EL (cell line): ENCODE measurements at places on chromosomes 6 and 20.
A peak's percentile ranks its signal among the peaks of the same experiment; 100 is the strongest.

DNA sequence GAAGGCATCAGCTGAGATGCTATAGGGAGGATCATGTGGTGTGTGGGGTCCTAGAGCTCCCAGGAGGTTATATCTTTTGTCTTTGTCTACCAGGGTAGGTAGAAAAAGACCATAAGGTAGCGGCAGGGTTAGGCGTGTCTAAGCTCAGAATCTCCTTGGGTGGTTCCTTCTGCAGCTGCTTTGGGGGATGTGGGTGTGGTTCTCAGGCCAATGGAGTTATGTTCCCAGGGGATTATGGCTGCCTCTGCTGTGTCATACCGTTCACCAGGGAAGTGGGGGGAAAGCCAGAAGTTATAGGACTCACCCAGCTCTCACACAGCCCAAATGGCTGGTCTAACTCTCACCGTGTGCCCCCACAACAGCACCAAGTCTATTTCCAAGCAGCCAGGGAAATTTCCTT, 107.4 kb upstream of the ADGRB3 start:
- DNase-seq: no peak

DNA sequence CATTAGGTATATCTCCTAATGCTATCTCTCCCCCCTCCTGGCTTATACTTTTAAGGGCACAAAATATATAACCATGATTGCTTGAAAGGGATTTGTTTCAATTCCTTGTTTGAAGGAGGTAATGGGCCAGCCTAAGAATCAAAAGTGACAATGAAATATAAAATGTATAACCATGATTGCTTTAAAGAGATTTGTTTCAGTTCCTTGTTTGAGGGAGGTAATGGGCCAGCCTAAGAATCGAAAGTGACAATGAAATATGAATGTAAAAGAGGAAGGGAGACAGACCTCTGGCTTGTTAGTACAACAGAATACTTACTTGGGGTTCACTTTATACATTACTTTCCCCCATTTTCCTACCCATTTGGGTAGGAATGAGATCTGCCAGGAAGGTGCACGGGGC, 55.5 kb downstream of the FOXC1 start:
- no peak for DNase-seq

DNA sequence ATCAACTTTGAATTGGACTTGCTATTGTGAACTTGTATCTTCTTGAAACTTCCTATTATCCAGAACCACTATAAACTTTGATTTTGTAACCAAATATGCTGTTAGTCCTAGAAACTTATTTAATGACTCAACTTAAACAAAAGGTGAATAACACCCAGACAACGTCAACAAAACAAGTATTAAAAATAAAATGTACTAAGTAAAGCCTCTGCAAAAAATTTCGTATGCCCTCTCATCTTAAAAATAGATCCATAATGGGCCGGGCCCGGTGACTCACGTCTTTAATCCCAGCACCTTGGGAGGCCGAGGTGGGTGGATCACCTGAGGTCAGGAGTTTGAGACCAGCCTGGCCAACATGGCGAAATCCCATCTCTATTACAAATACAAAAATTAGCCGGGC, 401.7 kb downstream of the ESR1 start:
- DNase-seq: no peak

- peak; percentile 62 for DNase-seq
Measured at GRCh38 chr20:11791835-11792567, 125.7 kb upstream of the BTBD3 start.

- peak; percentile 49 for DNase-seq
Measured at GRCh38 chr20:16801919-16802651, 53.9 kb downstream of the OTOR start.

DNA sequence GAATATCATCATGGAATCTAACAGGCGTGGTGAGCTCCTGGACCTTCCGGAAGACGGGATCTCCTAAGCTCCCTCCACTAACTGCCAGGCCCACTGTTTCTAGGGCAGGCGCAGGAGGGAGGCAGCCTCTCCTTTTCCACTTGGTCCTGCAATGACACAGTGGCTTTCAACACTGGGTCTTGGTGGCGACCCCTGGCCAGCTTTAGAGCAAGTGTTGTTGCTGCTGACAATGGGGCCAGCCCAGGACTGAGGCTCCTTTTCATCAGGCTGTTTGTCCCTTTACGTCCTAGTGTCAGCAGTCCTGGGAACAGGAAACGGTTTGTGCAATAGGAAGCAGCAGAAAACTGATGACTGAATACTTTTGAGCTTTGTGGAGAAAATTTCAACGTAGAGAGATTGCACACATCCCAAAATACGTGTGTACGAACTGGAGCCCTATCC, 9.7 kb upstream of the QKI start:
- no peak for DNase-seq

GRCh38 chr20:25487306-25487705, 79.8 kb downstream of the GINS1 start:
- DNase-seq: no peak

DNA sequence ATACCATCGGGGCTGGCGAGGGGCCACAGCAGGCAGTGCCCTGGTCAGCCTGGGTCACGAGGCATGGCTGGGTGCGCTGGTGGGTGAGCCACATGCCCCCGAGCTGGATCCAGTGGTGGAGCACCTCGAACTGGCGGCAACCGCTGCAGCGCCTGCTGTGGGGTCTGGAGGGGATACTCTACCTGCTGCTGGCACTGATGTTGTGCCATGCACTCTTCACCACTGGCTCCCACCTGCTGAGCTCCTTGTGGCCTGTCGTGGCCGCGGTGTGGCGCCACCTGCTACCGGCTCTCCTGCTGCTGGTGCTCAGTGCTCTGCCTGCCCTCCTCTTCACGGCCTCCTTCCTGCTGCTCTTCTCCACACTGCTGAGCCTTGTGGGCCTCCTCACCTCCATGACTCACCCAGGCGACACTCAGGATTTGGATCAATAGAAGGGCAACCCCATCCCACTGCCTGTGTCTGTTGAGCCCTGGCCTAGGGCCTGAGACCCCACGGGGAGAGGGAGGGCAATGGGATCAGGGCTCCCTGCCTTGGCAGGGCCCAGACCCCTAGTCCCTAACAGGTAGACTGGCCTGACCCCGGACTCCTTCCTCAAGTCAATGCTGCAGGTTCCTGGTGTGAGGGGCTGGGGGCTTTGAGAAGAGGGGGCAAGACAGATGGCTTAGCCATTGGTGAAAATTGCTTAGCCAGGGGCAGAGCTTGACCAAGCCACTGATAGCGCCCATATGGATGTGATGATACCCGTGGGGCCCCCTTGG, 598 bp downstream of the TMEM239 start:
- DNase-seq: no peak
